ENCODE measurements at places on chromosomes 11 and 22. TPM values are rescaled to one million over a fixed set of nuclear protein-coding genes. Genes with fewer than 3 reads are reported as not detected.

Gene KREMEN1
- total RNA-seq = 53.9 TPM

- no peak for DNase-seq
Observed at GRCh38 chr22:46083383-46084350, 66.7 kb upstream of the PPARA start.

- DNase-seq = no peak
Observed at GRCh38 chr11:119179342-119179741, 5.9 kb upstream of the NHERF4 start.

DNA sequence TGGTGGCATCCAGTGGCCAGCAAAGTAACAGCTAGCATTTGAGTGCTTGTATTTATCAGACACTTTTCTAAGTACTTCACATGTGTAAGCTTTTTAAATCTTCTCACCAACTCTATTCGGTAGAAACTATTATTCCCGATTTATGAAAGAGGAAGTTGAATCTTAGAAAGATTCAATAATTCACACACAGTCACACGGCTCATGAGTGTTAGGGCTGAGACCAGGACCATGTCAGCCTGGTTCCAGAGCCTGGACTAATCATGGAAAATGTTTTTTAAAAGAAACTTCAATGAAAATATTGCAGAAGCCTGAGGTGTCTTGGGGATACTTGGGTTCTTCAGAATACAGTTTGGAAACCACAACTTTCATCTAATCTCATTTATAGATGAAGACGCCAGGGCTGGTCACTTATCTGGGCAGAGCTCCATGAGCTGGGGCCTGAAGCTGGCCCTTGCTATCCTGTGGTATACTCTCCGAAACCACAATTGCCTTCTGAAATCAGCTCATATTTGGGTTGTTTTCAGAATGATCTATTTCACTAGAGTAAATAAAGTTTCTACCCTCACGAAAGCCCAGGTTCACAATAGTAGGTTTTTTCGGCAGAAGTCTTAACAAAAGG is 4.3 kb upstream of the CRTAM start:
- no peak for DNase-seq

DNA sequence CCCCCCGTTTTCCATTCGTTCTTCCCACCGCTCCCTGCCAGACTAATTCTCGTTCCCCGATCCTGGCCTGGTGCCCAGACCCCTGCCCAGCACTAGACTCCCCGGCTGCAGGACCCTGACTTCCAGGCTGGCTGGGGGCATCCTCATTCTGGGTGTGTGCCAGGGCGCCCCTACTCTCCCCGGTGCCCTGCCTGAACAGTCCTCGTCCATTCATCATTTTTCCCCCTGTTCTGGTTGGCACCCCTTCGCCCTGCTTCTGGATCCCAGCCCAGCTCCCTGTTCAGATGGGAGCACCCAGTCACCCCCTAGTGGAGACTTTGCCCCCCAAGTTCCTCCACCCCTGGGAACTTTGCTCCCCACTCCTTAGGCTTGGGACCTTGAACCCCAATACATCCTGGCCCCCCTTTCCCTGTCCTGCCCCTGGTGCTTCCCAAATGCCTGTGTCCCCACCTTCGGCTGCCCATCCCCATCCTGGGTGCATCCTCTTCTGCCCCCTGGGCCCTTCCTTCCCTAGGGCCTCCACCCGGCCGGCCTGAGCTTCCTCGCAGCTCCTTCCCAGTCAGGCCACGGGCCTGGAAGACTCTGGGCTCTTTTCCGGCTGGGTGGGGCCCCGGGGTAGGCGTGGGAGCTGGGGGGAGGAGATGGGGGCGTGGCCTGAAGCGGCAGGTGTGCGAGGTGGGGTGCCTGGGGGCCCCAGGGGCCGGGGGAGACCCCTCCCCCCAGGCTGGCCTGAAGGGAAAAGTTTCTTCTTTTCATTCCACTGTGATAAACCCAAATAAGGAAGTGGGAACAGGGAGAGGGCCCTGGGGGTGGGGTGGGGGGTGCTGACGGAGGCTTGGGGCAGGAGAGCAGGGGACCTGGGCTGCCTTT is 908 bp downstream of the PLCB3 start:
- DNase-seq = peak; percentile 66

- DNase-seq = no peak
Observed at GRCh38 chr11:74826901-74827300, 78.3 kb downstream of the RNF169 start.

DNA sequence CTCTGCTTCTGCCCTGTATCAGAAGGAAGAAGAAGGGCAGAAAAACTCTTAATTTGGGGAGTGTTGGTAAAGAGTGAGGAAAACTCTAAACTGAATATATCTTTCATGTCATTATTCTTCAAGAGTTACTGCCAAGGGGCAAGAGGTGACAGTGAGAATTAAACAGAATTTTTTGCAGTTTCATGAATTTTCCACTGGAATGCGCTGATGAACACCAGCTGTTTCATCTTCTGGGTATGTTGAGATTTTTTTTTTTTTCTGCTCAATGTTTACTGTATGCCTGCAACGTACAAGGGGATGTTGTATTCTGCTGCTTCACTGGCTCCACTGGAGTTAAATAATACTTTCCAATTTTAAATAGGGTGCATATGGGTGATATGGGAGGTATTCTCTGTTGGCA is 117.8 kb downstream of the FAM76B start:
- DNase-seq = no peak

DNA sequence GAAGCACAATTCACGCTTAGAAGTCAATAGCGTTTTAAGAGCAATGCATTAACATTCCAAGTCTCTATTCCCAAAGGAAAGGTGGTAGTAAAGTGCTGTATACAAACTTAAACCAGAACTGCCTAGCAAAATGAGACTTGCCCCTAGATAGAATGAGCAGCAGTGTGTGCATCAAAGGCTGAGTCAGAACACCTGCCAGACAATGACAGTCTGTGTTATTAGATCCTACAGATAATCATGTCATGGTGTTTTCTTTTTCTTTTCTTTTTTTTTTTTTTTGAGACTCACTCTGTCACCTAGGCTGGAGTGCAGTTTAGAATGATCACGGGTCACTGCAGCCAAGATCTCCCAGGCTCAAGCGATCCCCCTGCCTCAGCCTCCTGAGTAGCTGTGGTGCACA is 1.6 kb downstream of the RTCB start:
- no peak for DNase-seq

- DNase-seq = no peak
Observed at GRCh38 chr11:56923116-56923515, 65.6 kb upstream of the OR5AK2 start.

All from heart left ventricle (tissue), 16 donors.